ENCODE measurements at places on chromosomes 13 and 19. TPM values are rescaled to one million over a fixed set of nuclear protein-coding genes. Genes with fewer than 3 reads are reported as not detected.

Gene PRX
- total RNA-seq = 13.4 TPM

Gene ZNF442
- total RNA-seq = 13.2 TPM

Gene SOX1
- total RNA-seq = 1.4 TPM

Gene EDDM13
- total RNA-seq = not detected

Gene FKBP8
- total RNA-seq = 166 TPM

Gene GPR18
- not detected for total RNA-seq

Gene CGB2
- not detected for total RNA-seq

Gene ATCAY
- 23.2 TPM for total RNA-seq

Gene KRTDAP
- total RNA-seq = not detected

Gene LILRB1
- total RNA-seq = 0.71 TPM

Gene LDLR
- total RNA-seq = 28.2 TPM

Gene ZSCAN22
- total RNA-seq = 4.1 TPM

Gene CACNA1A
- 23.1 TPM for total RNA-seq

Gene EMC10
- total RNA-seq = 88.8 TPM

Gene FBN3
- total RNA-seq = 9.1 TPM

Gene TBXA2R
- total RNA-seq = 2.0 TPM

Gene AMER2
- 336 TPM for total RNA-seq

Gene PDX1
- total RNA-seq = not detected

Gene ZNF100
- total RNA-seq = 22.4 TPM

Gene SLC46A3
- total RNA-seq = 12.0 TPM

Gene ELANE
- 6.4 TPM for total RNA-seq

Gene ZNF528
- 90.2 TPM for total RNA-seq

Gene ADAMTSL5
- total RNA-seq = 5.2 TPM

Gene RGL3
- total RNA-seq = 2.5 TPM

Gene TMEM255B
- total RNA-seq = 4.9 TPM

Gene PEAK3
- total RNA-seq = 0.44 TPM

Gene SIGLEC5
- 0.27 TPM for total RNA-seq

Gene MEF2B
- 0.33 TPM for total RNA-seq

Gene RINL
- 3.3 TPM for total RNA-seq

Gene CACNG7
- 8.6 TPM for total RNA-seq

Gene CYP4F8
- not detected for total RNA-seq

Gene SCAF1
- total RNA-seq = 28.2 TPM

Gene TMIGD2
- total RNA-seq = 0.49 TPM

Gene FFAR2
- not detected for total RNA-seq

Gene OR7C1
- under 0.01 TPM for total RNA-seq

Gene SYCN
- total RNA-seq = not detected

Gene ZNF724
- total RNA-seq = 13.3 TPM
